ENCODE measurements at places on chromosomes 1 and 21.

GRCh38 chr1:231971397-231972110 lies 345.0 kb downstream of the DISC1 start:
- DNase-seq: no peak

- no peak for DNase-seq
These were observed 31.7 kb downstream of the PROX1 start for GRCh38 chr1:214019499-214019898.

DNA sequence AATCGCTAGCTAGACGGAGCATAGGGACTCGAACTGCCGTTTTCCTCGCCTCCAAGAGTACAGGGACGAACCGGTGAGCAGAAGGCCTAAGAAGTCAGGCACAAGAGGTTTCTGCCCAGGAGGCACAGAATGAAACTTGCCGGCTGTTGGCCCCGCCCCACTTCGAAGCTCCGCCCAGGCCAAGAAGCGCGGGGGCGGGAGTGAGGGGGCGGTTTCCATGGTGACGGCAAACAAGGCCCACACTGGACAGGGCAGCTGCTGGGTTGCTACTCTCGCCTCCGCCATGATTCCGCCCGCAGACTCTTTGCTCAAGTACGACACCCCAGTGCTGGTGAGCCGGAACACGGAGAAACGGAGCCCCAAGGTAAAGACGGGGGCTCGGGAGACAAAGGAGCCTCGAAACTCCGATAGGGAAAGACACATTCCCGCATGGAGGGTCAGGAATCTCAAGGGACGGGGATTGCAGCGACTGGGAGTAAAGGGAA lies at the start of gene DNALI1:
Gene DNALI1, plus strand, starts transcription at position 229 of the 485 bp plus-strand sequence. Its CDS starts 55 bp downstream, at position 284.
- peak; percentile 79 for DNase-seq

DNA sequence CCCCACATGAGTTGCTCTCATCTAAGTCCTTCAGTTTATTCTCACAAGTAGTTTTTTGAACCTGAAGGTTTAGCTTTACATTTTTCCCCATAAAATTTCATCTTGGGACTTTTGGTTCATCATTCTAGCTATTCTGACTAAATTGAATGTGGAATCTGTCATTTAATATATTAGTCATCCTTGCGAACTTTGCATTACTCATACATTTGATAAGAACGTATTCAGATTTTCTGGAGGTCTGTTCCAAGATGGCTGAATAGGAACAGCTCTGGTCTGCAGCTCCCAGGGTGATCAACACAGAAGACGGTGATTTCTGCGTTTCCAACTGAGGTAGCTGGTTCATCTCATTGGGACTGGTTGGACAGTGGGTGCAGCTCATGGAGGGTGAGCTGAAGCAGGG lies 59.8 kb upstream of the CSF1 start:
- DNase-seq: no peak

GRCh38 chr1:35361638-35362037 lies 93.1 kb downstream of the ZMYM4 start:
- DNase-seq: no peak

- DNase-seq: no peak
These were observed 26.3 kb downstream of the ATP2B4 start for GRCh38 chr1:203652724-203653461.

DNA sequence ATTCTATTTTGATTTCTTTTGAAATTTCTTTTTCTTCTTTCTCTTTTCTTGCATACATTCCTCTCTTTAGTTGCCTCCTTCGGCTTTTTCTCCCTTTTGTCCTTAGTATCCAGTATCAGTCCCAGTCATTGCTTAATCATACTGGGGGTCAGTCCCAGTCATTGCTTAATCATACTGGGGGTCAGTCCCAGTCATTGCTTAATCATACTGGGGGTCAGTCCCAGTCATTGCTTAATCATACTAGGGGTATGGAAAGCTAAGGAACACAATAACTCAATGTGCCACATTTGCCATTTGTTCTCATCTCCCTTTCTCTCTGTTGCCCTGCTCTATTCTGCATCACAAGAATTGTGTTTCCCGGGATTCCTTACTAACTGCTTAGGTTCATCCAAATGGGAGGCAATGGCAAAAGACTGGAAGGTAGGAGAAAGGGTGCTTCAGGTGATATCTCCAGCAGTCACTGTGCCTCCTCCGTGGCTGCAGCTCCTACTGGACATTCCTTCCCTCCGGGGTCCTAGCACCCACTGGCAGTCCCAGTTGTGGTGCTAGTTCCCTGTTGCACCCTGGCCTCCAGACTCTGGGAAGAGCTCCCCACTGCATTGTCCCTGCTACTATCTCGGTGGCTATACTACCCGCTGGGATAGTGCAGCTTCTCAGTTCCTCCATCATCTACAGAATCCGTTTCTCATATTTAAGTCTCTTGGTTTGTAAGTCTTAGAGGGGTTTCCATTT lies 32.6 kb upstream of the LAMC1 start:
- DNase-seq: no peak

DNA sequence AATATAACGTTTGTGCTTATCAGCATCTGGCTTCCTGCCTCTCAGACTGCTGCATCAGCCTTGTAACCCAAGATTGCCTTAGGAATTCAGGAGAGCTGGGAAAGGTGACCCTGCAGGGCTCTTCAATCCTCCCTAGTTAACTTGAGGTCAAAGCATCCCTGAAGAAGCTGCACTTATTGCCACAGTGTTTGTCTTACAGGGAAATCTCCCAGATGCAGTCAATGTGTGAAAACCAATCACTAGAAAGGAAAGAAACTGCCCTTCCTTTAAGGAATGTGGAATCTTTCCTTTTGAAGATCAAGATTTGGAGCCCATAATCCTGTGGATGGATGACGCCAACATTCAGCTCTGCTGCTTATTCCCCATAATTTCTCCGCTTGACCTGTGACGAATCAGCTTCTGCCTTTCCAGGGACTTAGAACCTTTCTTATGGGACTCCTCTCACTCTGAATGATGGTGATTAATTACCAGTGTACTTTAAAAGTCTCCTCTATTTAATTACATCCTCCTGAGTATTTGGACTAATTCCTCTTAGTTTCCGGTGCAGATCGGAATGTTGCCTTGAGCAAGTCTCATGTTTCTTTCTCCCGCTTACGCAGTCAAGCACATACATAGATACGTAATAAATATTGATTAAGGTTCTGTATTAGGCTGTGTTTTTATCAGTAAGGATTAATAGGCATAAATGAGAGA lies 14.4 kb downstream of the ADAMTS5 start:
- DNase-seq: no peak

- DNase-seq: no peak
These were observed 28.7 kb downstream of the KCNA3 start for GRCh38 chr1:110645821-110646735.

- DNase-seq: no peak
These were observed 105.4 kb downstream of the SLC45A1 start for GRCh38 chr1:8423269-8423691.

- DNase-seq: no peak
These were observed 84.6 kb upstream of the TLR5 start for GRCh38 chr1:223227486-223228196.

GRCh38 chr1:218339267-218339831 lies 5.8 kb upstream of the TGFB2 start:
- peak; percentile 50 for DNase-seq

DNA sequence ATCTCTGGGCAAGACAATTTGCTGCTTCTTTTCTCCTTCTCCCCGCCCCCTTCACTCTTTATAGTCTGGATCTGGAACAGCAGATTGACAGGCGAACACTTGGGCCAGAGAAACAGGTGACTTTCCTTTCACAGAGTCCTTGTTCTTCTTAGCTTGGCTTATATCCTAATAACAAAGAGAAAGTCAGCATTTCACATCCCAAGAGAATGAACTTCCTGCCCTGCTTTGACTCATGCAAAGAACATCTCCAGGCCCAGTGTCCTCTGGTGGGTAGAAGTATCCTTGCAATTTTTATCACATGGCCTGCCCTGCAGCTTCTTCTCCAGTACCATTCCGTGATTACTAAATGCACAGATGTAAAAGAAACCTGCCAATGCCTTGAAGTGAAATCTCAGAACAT lies 764.4 kb downstream of the ADGRL2 start:
- no peak for DNase-seq

- no peak for DNase-seq
These were observed 56.1 kb upstream of the LRRC7 start for GRCh38 chr1:69511426-69512192.

DNA sequence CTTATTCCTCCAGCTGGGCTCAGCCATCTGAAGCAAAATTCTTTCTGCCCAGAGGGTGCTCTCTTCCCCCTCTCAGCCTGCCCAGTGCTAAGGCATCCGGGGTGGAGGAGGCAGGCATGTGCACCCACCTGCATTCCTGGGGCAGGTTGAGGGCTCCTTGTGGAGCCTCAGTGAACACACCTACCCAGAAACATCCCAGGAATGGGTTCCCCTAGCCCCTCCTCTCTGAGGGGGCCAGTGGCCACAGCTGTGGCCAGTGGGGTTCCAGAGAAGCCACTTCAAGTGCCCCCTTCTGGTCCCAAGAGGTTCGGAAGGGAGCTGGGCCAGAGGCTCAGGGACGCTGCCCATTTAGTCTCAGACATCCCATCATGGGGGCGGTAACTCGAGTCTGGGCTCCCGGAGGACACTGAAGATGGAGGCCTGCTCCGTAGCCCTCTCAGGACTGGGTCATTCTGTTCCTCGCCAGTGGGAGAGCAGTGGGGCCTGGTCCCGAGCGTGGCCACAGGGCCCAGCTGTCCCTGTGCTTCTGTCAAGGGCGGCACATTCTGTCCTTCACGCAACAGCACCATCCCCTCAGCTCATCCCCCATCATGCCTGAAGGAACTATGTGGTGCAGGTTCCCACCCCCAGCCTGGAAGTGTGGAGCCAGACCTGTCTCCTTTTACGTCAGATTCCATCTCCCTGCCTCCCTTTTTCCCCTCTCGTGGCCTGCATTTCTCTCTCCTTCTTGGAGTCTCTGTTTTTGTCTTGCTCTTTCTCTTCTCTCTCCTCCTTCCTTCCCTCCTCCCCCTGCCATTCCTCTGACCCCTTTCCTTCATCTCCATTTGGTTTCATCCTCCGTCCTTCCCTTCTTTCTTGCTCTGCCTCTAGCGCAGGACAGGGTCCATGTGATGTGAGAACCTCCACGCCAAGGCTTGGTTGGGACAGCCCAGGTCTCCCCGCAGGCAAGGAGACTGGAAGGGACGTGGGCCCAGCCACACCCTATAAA lies 49.6 kb upstream of the KDM4A start:
- DNase-seq: no peak

GRCh38 chr1:118659646-118660045 lies 328.5 kb downstream of the TBX15 start:
- no peak for DNase-seq

GRCh38 chr1:8364528-8365442 lies 46.9 kb downstream of the SLC45A1 start:
- no peak for DNase-seq

DNA sequence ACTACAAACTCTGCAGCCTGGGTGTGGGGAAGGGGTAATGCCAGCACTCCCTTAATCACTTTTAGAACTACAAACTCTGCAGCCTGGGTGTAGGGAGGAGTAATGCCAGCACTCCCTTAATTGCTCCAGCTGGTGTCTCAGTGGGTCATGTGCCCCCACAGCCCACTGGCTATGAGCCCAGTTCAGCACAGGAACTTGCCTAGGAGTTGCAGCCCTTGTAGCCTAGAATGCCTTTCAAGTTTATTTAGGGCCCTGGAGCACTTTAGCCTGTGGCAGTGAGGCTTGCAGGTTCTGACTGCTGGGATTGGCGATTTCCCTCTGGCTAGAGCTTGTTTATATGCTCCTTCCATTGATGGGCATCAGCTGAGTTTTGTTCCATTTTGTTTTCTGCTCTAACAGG lies 17.1 kb downstream of the VN1R5 start:
- DNase-seq: no peak

- DNase-seq: no peak
These were observed 47.0 kb upstream of the BCAR3 start for GRCh38 chr1:93728480-93729131.

DNA sequence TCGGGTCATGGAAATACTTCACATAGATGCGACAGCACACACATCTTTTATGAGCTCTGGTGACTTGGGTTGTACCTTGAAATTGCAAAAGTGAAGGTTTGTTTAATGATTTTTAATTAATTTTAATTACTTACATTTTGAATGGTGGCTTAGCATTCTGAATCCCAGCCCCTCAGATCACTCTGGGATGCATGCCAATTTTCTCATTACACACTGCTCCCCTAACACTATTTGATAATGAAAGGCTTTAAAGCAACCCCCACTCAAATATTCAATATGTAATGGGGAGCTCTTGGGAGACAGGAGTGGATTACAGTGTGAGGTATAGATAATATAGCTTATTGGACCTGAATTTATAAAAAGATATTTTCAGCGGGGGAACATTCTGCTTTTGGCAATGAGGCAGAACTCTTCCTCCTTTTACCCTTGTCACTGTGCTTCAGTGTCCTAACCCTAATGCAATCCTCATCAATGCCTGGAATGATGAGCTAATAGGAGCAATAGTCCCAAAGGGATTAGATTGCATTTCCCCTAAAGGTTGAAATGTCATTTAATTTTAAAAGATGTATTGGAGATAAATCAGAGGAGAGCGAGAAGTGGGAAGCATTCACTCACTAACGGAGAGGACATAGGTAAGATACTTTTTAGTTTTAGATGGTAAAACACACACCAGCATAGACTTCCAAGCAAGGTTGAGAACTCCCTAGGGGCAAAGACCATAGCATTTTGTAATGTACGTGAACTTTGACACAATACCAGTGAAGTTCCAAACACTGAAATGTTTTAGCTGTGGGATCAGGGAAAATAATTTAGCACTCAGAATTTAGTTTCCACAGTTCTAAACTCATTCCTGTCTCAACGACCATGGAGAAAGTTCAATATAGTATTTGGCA lies 384.1 kb upstream of the PLXNA2 start:
- DNase-seq: peak; percentile 69

DNA sequence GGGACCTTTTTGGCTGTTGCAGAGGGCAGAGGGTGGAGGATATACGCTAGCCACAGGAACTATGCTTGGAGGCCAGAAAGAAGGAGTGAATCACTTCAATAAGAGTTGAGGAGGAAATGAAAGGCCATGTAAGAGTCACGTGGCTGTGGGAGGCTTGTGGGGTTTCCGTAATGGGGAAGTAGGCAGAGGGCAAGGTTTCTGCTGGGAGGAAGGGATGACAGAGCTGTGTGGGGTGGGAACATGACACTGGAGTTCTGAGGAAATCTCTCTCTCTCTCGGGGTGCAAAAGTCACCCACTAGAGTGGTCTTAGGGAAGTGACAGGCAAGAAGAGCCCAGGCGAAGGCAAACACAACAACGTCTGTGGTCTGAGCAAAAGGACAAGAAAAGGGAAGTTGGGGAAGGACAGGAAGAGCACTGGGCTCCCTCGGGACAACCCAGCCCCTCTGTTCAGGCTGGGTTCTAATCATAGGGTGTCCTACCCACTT lies 3.9 kb upstream of the CD1C start:
- no peak for DNase-seq

- no peak for DNase-seq
These were observed 55.4 kb downstream of the MATN1 start for GRCh38 chr1:30668024-30668423.
